Fibroblast of villous mesenchyme (primary cell): ENCODE measurements at places on chromosomes 5 and 9. TPM values are rescaled to one million over a fixed set of nuclear protein-coding genes. Genes with fewer than 3 reads are reported as not detected.

DNA sequence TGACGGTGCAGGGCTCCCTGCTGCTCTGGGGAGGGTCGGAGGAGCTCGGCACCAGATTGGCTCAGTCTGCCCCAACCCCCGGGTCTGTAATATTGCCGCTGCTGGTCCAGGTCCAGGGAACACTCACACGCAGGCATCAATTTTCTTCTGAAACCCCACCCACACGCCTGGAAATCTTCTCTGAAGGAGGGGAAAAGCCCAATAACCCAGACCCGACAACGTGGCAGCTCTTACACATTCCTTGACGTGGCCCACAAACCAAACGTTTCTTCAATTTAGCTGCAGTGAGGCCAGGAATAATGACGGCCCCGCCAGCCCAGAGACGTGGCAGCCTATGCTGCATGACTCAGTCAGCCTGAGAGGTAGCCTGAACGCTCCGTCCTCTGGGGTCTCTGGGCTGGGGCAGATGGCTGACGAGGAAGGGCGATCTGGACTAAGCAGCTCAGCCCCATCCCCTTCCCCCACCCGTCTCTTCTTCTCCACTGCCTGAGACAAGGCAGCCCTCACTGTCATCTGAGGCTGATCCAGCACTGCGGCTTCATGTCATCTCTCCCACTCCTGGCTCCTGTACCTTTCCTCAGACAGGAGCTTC lies 9.9 kb upstream of the SPARC start:
- DNase-seq: peak; percentile 100

GRCh38 chr9:86965636-86966395 lies 18.5 kb upstream of the GAS1 start:
- peak; percentile 60 for DNase-seq

GRCh38 chr5:65925044-65925600 lies 1.3 kb upstream of the ERBIN start:
- DNase-seq: peak; percentile 83

Gene EGR1
- 3.5 and 6.1 TPM in 2 replicates for total RNA-seq

Gene ABO
- not detected in 2 replicates for total RNA-seq

Gene PCBD2
- total RNA-seq: 4.5 and 4.7 TPM in 2 replicates

Gene SCGB3A2
- not detected in 2 replicates for total RNA-seq

Gene ADAMTS16
- under 0.01 and 2.6 TPM in 2 replicates for total RNA-seq
